ENCODE measurements at places on chromosomes 7 and 10.

DNA sequence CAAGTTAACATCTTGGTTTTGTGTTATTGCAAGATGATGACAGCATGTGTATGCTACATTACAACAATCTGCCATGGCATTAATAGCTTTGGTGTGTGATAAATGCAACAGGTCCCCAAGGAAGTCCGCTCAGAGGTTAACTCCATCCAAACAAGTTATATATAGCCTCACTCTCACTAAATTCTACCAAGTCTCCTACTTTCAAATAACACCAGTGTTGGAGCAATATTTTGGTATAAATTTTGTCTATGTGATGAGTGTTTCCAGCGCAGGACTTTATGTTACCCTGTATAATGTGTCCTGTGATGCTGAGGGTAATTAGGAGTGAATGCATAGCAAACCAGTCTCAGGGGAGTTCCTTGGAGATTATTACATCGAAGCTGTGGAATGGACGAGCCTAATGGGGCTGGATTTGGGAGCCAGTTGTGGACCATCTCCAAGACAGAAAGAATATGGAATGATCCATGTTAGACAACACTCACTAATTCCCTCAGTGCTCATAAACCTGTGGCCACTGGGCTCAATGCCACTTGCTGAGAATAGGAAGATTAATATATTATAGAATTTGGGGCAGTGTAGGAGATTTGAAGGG is 127.6 kb upstream of the CXCL12 start:
- DNase-seq: no peak

GRCh38 chr7:133795068-133795665 is 332.0 kb upstream of the LRGUK start:
- DNase-seq: peak; percentile 18

DNA sequence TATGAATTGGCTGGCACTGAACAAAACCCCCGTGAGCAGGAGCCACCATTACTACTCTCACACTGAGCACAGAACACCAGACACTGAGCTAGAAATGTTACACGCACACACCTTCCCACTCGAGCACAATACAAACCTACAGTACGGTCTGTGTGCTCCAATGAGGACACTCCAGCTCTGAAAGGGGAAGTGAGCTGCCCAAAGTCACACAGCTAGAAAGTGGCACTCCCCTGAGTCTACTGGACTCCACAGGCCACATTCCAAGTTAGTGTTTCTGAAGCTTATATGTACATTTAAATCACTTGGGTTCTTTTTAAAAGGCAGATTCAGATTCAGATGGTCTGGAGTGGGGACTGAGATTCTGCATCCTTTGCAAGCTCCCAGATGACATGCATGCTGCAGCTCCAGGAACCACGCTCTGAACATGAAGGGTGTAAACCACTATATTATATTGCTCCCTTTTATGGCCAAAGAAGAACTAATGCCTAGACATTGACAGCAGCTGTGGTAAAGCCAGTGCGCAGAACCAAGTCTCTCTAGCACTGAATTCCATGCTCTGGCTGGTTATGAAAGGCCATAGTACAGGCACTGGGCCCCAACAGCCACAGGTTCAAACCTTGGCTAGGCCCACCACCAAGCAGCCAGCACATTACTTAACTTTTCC is 77.1 kb downstream of the FRMPD2 start:
- no peak for DNase-seq

DNA sequence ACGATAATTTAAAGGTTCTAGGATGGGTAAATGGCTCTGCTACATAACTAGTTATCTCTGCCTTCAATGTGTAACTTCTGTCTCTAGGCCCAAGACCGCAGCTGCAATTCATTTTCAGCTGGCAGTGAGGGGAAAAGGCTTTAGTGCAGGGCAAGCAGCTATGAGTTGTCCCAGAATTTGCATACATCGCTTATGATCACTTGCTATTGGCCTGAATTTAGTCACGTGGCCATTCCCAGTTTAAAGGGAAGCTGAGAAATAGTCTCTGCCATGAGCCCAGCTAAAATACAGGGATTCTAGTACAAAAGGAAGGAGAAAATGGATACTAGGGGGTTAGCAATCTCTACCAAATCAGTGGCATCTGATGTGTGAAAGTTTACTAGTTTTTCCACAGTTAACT is 145.8 kb upstream of the IMMP2L start:
- DNase-seq: no peak

- DNase-seq: peak; percentile 52
Measured at GRCh38 chr7:28002638-28003037, 178.0 kb downstream of the JAZF1 start.

GRCh38 chr7:135160858-135161653 is 9.5 kb downstream of the CYREN start:
- DNase-seq: no peak

DNA sequence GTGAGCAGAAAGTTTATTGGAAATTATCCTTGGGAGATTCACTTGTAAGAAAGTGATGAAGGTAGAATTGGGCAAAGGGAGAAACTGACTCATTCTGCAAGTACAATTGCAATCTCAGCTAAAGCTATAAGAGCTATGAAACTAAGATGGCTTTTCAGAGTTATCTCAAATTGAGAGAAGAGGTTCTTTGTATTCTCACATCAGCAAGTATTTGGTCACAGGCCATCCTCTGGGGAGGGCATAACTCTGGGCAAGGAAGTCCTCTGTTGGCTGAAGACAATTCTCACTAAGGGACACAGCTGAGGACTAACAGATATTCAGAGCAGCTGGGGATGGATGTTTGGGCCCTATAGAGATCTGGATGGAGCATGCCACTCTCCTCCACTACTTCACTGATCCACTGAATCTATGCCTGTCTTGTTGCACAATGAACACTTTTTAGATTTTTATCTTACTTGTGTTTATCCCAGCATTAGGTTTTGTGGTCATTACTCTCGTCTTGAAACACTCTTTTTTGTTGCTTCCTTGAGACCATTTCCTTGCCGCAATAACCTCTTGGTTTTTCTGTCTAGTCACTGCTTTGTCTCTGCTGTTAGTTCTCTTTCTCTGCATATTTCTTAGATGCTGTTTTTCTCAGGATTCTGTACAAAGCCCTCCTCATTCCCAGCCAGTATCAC is 115.1 kb downstream of the GNAI1 start:
- peak; percentile 21 for DNase-seq

GRCh38 chr10:83929399-83929798 is 209.9 kb upstream of the GHITM start:
- no peak for DNase-seq

DNA sequence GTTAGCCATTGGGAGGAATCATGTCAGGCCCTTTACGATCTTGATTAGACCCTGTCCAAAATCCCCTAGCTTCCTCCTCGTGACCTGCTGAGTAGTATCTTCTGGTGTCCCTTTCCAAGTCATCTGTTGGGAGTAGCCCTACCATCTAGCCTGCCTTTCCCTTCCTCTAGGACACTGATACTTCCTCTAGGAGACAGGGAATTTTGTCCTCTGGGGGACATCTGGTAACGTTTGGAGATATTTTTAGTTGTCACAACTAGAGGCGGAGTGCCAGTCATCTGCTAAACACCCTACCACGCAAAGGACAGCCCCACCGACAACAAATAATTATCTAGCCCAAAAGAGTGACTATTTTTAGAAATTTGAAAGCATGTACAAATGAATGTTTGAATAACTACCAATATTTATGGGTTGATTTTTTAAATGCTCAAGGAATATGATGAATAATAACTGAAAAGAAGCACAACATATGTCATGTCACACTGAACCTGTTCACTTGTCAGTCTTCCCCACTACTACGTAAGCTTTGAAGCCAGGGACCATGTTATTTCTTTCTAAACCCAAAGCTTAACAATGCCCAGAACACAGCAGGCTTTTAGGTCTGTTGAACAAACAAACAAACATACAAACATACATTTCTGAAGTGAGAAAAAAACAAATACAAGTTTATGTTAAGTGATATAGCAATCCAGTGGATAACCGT is 105.9 kb downstream of the ARHGAP12 start:
- DNase-seq: no peak

GRCh38 chr7:134942690-134943466 is 43.4 kb upstream of the AGBL3 start:
- no peak for DNase-seq

GRCh38 chr7:30634193-30634626 is 39.5 kb downstream of the GARS1 start:
- DNase-seq: no peak

DNA sequence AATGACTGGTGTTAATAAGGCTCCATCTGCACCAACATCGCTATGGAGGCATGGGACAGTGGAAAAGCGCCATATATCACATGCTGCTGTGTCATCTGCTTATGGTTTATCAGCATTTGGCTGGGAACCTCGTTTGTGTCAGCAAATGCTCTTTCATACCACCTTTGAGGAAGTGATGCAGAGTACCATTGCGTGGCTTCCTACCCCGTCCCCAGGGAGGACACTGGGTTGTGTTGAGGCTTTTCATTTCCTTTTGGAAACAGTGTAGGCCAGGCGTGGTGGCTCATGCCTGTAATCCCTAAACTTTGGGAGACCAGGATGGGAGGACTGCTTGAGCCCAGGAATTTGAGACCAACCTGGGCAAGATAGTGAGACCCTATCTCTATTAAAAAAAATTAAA is 6.8 kb downstream of the TACR2 start:
- peak; percentile 84 for DNase-seq

- peak; percentile 98 for DNase-seq
Measured at GRCh38 chr10:5945561-5946418, 31.6 kb downstream of the IL15RA start.

DNA sequence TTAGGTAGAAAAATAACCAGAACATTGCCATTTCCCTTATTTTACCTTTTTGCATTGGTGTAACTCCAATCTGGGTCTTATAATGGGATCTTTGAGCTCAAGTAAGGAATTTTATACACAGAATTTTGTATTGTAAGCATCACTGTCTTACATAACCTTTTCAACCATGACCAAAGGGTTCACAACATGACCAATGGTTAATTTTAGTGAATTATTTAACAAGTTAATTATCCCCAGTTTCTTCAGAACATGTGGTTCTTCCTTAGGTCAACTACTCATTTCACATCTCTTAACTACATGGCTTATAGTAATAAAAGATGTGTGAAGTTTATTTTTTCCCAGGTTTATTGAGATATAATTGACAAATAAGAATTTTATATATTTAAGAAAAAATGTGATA is 74.2 kb upstream of the RHOBTB1 start:
- DNase-seq: no peak

GRCh38 chr7:157396316-157397035 is 59.7 kb downstream of the DNAJB6 start:
- no peak for DNase-seq

- peak; percentile 21 for DNase-seq
Measured at GRCh38 chr10:12041766-12042408, 722 bp downstream of the UPF2 start.

- no peak for DNase-seq
Measured at GRCh38 chr7:134827436-134827835, 48.0 kb downstream of the CALD1 start.

DNA sequence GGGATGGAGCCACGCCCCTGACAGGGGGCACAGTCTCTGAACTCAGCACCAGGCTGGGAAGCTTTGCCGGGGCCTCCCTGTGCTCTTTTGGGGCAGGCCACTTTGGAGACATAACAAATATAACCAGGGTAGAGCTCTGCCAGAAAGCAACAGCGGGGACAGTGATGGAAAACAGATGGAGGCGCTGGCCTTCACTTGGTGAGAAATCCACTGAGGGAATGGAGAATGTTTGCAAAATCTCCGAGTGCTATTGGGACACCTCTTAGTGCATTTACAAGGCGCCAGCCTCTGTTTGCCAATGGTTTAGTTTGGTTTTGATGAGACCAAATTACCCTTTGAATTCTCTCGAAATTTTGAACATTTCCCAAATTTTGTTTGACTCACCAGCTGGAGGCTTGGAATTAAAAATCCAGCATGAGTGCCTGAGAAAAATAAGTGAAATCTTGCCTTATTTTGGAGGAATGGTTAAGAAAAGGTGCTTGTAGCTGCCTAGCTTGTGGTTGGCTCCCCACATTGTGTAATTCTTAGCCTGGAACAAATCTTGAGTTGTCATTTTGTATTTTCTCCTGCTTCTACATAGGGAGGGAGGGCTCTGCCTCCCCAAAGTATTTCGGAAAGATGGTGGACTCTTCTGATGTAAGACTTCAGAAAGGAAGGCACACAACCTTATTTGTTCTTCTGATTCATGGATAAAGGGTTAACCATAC is 980.5 kb downstream of the LRMDA start:
- no peak for DNase-seq

DNA sequence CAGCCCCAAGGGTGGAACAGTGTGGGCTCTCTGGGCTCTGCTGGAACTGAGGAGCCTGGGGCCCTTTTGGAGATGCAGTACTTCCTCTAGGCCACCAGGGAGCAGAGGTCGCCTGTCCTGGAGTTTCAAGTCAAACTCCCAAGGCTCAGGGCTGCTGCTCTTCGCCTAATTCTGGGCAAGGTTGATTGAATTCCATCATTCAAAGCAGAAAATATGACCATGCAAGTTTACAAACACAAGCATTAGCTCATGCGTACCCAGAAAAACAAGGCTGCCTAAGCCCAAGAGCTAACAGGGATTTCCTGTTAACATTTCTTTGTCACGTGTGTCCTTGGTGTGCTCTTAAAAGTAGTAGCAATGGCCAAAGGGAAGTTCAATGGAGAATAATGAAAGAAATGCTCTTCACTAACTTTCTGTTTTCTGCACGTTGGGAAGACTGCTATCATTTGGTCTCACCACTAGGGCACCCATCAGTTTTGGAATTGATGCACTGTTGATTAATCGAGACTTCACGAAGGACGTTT is 20.1 kb downstream of the LDB3 start:
- peak; percentile 83 for DNase-seq

GRCh38 chr10:118900617-118901016 is 128.9 kb upstream of the NANOS1 start:
- DNase-seq: no peak

DNA sequence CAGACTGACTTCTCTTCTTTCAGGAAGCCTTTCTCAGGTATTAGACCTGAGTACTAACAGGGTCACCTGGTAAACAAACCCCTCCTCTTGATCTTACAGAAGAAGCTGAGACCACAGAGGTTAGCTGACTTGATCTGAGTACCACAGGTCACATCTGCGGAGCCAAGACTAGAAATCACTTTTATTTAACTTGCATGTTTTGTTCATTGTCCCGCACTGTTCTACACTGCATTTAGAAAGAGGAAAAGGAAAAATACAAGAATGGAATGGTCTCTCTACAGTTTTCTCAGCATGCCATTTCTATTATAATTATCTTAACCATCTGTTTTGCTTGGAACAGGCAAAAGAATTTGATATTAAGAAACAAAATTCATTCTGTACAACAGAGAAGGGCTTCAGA is 245.6 kb upstream of the ETV1 start:
- no peak for DNase-seq

GRCh38 chr7:41255716-41256115 is 447.2 kb downstream of the INHBA start:
- no peak for DNase-seq

GRCh38 chr10:102801496-102801895 is 35.7 kb downstream of the CYP17A1 start:
- peak; percentile 52 for DNase-seq

GRCh38 chr10:60511477-60512229 is 122.0 kb upstream of the ANK3 start:
- no peak for DNase-seq

DNA sequence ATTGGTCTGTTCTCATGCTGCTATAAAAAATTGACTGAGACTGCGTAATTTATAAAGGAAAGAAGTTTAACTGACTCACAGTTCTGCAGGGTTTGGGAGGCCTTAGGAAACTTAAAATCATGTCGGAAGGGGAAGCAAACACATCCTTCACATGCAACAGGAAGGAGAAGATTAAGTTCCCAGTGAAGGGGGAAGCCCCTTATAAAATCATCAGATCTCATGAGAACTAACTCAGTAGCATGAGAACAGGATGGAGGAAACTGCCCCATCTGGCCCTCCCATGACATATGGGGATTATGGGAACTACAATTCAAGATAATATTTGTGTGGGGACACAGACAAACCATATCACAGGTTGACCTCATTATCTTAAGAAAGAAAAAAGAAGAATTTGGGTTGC is 134.5 kb downstream of the PPP1R3A start:
- DNase-seq: no peak

All from cardiac fibroblast (primary cell).